Activated CD8-positive, alpha-beta memory T cell treated with anti-CD3 and anti-CD28 coated beads, Interleukin-2, amount 50 U/mL, for 48 hours (primary cell): ENCODE measurements at places on chromosomes 4 and X.

DNA sequence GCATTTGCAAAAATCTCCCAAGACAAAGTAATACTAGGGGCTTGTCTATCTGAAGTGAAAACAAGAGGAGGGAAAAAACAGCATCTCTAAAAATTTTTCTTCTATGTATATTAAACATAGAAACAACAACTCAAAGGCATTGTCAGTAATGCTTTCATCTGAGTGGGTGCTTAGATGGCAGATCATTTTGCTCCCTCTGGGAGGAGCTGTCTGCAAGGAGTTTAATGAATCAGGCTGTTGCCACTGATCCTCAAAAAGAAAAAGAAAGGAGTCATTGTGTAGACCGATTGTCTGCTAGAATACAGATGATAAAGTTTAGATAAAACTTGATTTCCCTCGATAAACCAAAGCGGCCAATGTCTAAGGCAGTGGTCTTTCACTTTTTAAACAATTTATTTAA lies 49.7 kb upstream of the KLHL8 start:
- DNase-seq = no peak

DNA sequence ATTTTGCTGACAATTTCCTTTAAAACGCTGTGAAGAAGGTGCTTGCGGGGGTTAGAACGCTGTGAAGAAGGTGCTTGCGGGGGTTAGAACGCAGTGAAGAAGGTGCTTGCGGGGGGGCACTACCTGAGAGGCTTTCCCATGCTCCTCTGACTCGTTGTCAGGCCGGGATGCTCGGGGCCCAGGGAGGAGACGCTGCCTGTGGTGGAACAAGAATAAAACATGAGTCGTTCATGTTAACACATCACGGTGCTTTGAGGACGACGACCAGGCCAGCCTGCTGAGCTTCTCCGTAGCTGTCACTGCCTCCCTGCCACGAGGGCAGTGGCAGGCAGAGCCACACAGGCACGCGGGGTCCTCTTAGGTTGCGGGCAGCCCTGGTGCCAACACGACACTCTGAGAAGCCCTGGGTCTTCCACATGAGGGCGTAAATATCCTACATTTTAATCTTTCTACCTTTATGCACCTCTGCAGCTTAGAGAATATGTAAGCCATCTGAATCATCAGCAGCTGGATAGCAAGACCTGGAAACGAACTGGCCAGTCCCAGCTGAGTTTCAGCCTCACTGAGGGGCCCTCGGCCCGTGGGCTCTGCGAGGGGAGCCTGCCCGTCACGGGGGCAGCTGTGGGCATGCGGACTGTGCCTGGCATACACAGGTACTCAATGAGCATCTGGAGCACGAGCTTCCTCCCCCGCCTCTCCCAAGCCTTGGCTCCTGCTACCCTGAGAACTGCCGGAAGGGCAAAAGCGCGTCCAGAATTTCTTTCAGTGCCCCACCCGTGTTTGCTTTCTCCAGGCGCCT lies 47.0 kb downstream of the FGFRL1 start:
- DNase-seq = no peak

- no peak for DNase-seq
These were observed 19.9 kb downstream of the ABCG2 start for GRCh38 chr4:88138561-88138960.

GRCh38 chr4:25788703-25789238 lies 74.0 kb downstream of the SEL1L3 start:
- no peak for DNase-seq

GRCh38 chr4:69649629-69650028 lies 3.4 kb downstream of the UGT2A1 start:
- DNase-seq = no peak

GRCh38 chrX:150051096-150051495 lies 112.8 kb upstream of the EOLA2 start:
- no peak for DNase-seq

DNA sequence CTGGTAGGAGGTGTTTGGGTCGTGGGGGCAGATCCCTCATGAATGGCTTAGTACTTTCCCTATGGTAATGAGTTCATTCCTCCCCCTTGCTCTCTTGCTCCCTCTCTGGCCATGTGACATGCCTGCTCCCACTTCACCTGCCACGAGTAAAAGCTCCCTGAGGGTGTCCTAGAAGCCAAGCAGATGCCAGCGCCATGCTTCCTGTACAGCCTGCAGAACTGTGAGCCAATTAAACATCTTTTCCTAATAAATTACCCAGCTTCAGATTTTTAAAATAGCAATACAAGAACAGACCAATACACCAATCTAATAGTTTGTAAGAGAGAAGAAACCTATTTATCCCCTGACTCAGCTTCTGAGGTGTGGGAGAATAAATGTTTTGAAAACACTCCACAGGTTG lies 60.5 kb downstream of the FGFBP1 start:
- no peak for DNase-seq

DNA sequence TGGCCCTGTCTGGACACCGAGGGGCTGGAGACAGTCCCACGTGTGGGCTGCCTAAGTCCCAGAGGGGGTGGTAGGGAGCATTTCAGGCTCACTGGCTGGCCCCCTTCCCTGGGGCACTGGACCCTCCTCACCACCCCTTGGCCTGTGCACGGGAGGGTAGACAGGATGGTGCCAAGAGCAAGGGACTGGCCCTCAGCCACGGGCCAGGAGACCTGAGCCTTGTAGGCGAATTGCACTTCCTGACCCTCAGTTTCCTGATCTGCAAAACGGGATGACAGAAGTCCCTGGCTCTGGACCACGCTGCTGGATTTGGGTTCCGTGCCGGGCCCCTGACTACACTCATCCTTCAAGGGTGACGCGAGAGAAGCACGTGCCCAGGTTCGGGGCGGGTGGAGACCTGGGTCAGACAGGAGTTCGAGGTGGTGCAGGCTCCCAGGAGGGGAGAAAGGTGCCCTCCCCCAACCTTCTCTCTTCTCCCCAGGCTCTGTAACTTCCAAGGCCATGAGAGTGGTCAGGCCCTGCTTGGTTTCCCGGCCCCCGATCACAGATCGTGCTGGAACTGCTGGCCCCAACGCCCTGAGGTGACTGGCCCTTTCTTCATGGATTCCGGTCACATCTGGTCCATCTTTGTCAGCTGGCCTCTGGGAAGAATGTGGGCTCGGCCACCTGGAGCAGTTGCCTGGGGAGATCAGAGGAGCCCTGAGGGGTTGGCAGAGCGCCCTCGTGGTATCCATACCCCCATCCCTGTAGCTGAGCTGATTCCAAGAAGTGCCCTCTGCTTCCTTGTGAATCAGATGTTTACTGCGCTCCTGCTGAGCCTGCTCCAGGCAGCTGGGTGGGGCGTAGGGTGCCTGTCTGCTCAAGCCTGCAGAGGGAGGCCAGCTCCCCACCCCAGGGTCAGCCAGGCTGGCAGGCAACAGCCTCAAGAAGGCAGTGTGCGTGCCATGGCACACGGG lies 3.3 kb downstream of the SH3BP2 start:
- DNase-seq = peak; percentile 51
